ENCODE measurements at places on chromosomes 2 and 18. TPM values are rescaled to one million over a fixed set of nuclear protein-coding genes. Genes with fewer than 3 reads are reported as not detected.

DNA sequence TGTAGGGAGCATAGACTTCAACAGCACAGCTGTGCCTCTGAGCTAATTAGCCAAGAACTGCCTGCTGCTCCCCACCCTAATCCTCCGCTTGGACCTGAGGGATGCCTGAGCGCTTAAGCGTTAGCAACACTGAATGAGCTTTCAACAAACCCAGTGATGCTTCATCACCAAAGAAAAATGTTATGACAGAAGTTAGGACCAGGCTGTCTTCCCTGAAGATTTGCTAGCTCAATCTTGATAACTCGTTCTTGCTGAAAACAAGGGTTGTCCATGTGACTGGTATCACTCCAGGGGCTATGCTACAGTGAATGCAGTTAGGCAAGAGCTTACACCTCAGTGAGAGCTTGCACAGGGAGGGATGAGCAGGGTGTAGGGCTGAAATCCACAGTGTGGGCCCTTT, 190.7 kb upstream of the SIX2 start:
- DNase-seq: no peak

GRCh38 chr2:74174909-74175308, 3.8 kb downstream of the MOB1A start:
- DNase-seq: no peak

- DNase-seq: no peak
These were observed 41.6 kb downstream of the INO80C start for GRCh38 chr18:35455926-35456763.

PSMA8 gene
- total RNA-seq: not detected

- DNase-seq: no peak
These were observed 9.5 kb downstream of the NFATC1 start for GRCh38 chr18:79405019-79405780.

RAB27B gene
- total RNA-seq: 10.7 TPM

DNA sequence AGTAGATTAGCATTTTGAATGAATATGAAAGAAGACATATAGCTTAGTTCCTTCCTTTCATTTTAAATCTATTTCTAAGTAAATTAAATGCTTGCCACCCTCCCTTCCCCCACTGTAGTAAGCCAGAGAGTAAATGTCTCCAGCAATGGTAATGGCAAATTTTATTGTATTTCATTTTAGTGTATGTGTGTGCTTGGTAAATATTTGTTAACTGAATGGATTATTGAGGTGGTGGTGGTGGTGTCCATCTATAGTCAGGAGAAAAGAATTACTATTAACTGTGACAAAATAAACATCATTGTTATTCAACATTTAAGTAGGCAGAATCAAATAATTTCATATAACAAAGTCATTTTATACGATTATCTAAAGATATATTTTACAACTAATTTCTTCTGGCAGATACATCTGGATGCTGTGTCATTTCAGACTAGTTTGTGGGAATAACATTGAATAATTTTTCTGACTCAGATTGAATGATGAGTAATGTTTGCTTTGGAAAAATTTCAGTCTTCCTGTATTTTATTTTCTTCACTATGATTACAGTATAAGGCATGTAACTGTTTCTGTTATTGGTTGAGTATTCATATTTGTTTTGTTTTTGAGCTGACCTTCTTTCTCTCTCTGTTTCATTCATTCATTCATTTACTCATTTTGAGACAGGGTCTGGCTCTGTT, 18.3 kb downstream of the ASXL3 start:
- DNase-seq: no peak

- DNase-seq: peak; percentile 40
These were observed 403 bp downstream of the MAP2 start for GRCh38 chr2:209424199-209424701.

- no peak for DNase-seq
These were observed 238.3 kb upstream of the RASGRP3 start for GRCh38 chr2:33238111-33238510.

DNA sequence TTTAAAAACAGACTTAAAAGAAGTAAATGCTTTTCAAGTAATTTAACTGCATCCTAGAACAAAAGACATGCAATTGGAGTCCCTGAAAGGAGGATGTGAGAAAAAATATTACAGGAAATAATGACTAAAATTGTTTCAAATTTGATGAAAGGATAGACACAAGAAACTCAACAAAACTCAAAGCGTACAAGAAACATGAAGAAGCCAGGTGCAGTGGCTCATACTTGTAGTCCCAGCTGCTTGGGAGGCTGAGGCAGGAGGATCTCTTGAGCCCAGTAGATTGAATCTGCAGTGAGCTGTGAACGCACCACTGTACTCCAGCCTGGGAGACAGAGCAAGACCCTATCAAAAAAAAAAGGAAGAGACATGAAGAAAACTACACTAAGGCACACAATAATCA, 118.1 kb upstream of the SLC39A10 start:
- no peak for DNase-seq

GRCh38 chr18:22630980-22631379, 213.3 kb upstream of the CTAGE1 start:
- DNase-seq: no peak

DNA sequence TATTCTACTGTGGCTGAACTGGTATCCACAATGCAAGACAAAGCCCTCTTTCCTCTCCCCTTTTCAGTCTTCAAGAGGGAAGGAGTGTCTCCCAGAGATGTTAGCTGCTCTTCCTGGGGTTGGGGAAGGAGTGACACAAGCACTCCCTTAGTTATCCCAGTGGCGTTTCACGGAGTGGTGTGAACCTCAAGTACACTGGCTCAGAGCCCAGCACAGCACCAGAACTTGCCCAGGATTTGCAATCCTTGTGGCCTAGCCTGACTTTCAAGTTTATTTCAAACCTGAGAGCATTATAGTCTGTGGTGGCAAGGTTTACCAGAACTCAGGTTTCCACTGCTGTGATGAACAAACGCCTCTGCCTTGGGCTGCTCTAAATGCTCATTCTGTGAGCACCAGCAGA, 162.5 kb downstream of the CCDC102B start:
- DNase-seq: no peak

DNA sequence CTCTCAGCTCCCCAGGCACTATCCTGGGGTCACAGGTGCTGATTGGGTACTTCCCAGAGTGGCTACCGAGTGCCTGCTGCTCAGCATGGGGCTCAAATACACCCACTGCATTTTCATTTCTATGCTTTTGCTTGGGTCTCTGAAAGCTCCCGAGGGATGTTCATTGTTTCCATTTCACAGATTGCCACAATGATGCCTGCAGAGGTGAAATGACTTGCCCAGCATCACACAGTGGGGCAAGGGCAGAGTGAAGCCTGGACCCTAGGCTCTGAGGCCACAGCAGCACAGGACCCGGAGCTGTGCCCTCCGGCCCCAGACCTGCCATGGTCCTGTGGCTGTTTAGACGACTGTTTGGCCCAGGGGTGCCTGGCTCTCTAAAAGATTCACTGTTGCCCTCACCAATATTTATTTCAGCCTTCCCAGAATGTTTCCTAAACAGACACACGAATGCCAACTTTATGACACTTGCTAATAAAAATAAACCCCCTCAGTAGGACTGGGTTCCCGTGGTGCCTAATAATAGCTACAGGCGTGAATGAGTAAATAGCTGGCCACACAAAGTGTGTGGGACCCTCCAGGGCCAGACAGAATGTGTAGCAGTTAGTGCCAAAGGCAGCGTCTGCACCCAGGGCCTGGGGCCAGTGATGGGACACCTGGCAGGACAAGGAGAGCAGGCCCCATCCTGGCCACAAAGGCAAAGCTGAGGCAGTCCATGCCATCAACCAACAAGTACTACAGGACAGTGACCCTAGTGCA, 11.5 kb upstream of the ST8SIA5 start:
- no peak for DNase-seq

TRIB2 gene
- total RNA-seq: 72.3 TPM

GRCh38 chr2:8494589-8494988, 187.3 kb upstream of the ID2 start:
- DNase-seq: no peak

DNA sequence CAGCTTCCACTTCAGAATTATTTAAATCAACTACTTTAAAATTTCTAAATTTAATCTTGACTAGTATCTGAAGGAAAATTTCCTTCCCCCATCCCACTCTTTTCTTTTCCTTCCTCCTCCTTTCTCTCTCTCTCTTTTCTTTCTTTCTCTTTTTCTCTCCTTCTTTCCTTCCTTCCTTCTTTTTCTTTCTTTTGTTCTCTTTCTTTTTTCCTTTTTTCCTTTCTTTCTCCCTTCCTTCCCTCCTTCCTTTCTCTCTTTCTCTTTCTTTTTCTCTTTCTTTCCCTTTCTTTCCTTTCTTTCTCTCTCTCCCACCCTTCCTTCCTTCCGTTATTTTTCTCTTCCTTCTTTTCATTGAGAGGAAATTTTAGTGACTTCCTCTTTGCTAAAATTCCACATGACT, 132.0 kb upstream of the CDH19 start:
- DNase-seq: no peak

GRCh38 chr2:109172556-109173105, 43.6 kb downstream of the SH3RF3 start:
- DNase-seq: no peak

GRCh38 chr18:8615397-8616027, 6.3 kb downstream of the RAB12 start:
- DNase-seq: peak; percentile 38

- DNase-seq: no peak
These were observed 19.5 kb downstream of the WIPF1 start for GRCh38 chr2:174577967-174578589.

DNA sequence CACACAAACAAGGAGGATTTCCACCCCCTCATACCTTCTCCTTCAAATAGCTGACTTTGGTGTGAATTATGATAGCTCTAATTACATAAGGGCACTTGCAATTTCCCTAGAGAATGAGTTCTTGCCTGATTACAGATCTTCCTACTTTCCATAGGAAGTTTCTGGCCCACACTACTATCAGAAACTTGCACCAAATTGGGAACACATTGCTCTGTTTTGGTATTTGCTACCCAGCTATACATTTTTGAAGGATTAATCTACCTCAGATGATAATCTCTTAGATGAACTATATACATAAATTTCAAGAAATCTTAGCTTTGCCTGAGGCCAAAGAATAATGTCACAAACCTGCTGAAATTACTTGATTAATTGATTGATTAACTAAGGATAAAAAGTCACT, 4.9 kb downstream of the DCC start:
- DNase-seq: no peak

ESPNL gene
- total RNA-seq: 3.9 TPM

VWA3B gene
- total RNA-seq: not detected

- DNase-seq: no peak
These were observed 35.1 kb upstream of the CDH2 start for GRCh38 chr18:28212060-28212459.

- no peak for DNase-seq
These were observed 560.2 kb downstream of the LRP1B start for GRCh38 chr2:141570474-141571131.

GRCh38 chr18:9787036-9787435, 78.9 kb downstream of the RAB31 start:
- DNase-seq: no peak

- no peak for DNase-seq
These were observed 23.8 kb upstream of the CABYR start for GRCh38 chr18:24114924-24115549.

DNA sequence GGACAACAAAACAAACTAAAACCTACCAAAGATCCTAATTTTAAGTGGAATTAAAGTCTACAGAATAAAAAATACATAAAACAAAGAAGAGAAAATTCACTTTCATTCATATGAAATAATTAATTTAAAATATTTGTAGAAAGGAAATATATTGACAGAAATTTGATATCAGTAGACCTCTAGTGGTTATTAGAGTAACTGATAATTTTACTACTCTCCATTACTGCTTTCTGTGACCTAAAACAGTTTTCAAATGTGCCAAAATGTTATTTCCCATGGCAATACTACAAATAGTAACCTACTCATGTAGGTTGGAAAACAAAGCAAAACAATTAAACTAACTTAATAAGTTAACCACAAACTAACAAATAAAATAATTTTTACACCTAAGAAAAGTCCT, 147.1 kb downstream of the NOL4 start:
- DNase-seq: no peak

DNA sequence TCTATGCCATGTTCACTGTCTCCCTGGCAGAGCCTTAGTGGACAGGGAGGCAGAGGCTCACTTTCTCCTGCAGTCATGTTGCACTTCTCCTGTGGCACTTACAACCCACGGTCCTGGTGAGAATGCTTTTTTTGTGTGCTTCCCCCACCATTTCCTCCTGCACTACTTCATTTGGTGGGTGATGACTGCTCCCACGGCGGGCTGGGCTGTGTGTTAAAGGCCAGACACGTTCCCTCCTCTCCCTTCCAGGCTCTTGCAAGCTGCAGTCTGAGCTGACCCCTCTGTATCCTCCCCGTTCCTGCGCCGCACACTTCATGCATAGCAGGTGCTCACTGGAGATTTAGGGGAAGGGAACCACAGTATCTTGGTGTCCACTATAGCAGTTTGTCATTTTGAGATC, 170.5 kb downstream of the CELF4 start:
- DNase-seq: no peak

DNA sequence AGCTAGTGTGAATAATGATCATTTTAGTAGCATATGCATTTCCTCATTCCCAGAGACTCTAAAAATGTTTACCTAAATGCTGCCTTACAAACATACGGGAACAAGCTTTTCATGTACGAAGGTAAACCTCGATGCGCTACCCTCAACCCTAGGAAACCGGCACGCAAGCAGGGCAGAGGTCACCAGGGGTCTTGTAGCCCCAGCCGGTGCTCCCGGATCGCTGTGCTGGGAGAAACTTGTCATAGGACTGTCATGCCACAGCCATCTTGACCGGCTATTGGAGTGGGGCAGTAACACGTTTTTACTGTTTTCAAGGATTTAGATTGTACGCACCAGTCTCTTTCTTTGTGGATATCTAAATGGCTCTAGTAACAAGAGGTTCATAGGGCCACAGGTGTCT, 34.8 kb upstream of the NFATC1 start:
- DNase-seq: no peak

RTN4 gene
- 190 TPM for total RNA-seq

GRCh38 chr18:11283479-11284161, 134.3 kb upstream of the PIEZO2 start:
- no peak for DNase-seq

GRCh38 chr2:151777935-151778334, 43.7 kb upstream of the NEB start:
- DNase-seq: no peak

DNA sequence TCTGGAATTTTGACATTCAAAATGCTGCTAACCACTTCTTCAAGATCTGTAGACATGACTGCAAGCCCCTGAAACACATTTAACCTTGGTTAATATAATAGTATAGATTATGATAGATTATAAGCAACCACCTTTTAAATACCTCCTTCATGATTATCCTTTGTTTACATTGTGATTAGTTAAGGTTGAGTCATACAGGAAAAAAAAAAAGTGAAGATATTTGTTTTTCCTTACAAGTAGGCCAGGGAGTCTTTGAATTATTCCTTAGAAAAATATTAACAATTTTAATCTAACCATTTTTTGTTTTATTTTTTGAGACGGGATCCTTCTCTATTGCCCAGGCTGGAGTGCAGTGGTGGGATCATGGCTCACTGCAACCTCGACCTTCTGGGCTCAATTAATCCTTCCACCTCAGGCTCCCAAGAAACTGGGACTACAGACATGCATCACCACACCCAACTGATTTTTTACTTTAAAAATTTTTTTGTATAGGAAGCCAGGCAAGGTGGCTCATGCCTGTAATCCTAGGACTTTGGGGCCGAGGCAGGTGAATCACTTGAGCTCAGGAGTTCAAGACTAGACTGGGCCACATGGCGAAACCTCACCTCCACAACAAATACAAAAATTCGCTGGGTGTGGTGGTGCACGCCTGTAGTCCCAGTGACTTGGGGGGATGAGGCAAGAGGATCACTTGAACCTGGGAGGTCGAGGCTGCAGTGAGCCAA, 99.4 kb downstream of the SLC39A10 start:
- no peak for DNase-seq

ADI1 gene
- total RNA-seq: 270 TPM
